ENCODE measurements at places on chromosomes 4 and X.

- H3K27ac ChIP-seq = no peak overlapping the region
- no peak overlapping the region for H3K4me3 ChIP-seq
- H3K27me3 ChIP-seq = peaks cover 11% of the 10 kb centered on the region
- no peaks in the 10 kb centered on the region for H3K36me3 ChIP-seq
Observed at GRCh38 chrX:19063030-19063429, 59.2 kb downstream of the ADGRG2 start.

- H3K27me3 ChIP-seq = no peaks in the 10 kb centered on the region
- no peak overlapping the region for H3K4me3 ChIP-seq
- no peak overlapping the region for H3K27ac ChIP-seq
- DNase-seq = no peak
- no peaks in the 10 kb centered on the region for H3K4me1 ChIP-seq
Observed at GRCh38 chr4:2606960-2607506, 70.6 kb downstream of the FAM193A start.

- H3K27me3 ChIP-seq = peaks cover 56% of the 10 kb centered on the region
- H3K36me3 ChIP-seq = no peaks in the 10 kb centered on the region
- no peak for DNase-seq
- peaks cover 6% of the 10 kb centered on the region for H3K4me1 ChIP-seq
Observed at GRCh38 chrX:40449396-40449795, 131.4 kb upstream of the ATP6AP2 start.

DNA sequence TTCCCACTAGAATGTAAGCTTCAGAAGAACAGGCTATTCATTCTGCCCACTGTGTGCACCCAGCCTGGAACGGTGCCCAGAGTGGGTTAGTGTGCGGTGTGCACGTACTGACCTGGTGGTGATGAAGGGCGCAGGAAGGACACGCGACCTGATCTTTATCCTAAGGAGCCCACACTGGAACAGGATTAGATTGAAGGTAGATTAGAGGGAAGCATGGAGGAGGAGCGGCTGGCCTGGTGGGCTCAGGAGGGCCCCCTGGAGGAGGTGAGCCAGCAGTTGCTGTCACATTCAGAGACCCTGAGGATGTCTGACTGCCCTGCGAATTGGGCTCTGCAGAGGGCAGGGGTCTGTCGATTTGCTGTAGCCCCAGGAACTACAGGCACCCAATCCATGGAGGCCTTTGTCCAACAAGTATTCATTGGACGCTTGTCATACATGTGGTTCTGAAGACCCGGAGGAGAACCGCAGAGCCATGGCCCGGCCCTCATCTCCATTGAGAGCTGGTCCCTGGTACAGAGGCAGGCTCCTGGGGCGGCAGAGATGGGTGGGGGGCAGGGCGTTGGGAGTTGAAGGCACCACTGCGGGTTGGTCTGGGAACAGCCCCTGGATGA is 73.2 kb downstream of the HTRA3 start:
- no peaks in the 10 kb centered on the region for H3K36me3 ChIP-seq
- H3K4me1 ChIP-seq = peaks cover 42% of the 10 kb centered on the region
- no peak overlapping the region for H3K4me3 ChIP-seq
- peak overlapping the region; percentile 76 for H3K27ac ChIP-seq
- no peaks in the 10 kb centered on the region for H3K27me3 ChIP-seq

DNA sequence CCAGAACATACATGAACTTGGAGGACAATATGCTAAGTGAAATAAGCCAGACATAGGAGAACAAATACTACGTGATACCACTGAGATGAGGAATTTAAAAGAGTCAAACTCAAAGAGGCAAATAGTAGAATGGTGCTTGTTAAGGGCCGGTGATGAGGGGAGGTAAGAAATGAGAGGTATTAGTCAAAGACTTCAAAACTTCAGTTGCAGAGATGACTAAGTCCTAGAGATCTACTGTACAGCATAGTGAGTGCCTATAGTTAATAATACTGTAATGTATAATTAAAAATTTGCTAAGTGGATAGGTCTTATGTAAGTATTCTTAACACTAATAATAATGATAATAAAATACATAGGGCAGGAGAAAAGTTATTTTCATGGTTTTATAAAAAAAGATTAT is 126.9 kb upstream of the VEGFC start:
- DNase-seq = no peak
- no peak overlapping the region for H3K4me3 ChIP-seq
- H3K36me3 ChIP-seq = no peaks in the 10 kb centered on the region

GRCh38 chrX:21632027-21632426 is 26.1 kb downstream of the KLHL34 start:
- H3K36me3 ChIP-seq = no peaks in the 10 kb centered on the region
- H3K4me3 ChIP-seq = no peak overlapping the region

DNA sequence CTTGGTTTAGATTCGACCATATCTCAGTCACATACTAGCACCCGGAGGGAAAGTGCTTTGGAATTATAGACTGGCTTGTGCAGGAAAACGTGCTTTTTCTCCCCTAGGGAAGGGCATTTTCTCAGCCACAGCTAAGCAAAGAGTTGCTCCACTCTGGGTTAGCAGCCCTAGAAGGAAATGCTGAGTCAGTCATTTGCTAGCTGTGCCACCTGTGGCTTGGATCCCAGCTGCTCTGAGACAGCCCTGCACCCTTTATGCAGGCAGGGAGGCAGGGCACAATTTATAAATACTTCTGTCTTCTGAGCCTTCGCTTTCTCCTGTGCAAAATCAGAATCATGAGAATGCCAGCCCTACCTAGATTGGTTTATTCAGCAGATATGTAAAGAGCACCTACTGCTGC is 1.3 kb upstream of the USP51 start:
- no peaks in the 10 kb centered on the region for H3K36me3 ChIP-seq
- peak overlapping the region; percentile 17 for H3K27ac ChIP-seq
- peaks cover 3% of the 10 kb centered on the region for H3K4me1 ChIP-seq
- H3K4me3 ChIP-seq = no peak overlapping the region
- DNase-seq = peak; percentile 18
